ENCODE measurements at places on chromosomes 7 and 10.

- DNase-seq: no peak
Observed at GRCh38 chr10:32366111-32366510, 19.2 kb upstream of the EPC1 start.

DNA sequence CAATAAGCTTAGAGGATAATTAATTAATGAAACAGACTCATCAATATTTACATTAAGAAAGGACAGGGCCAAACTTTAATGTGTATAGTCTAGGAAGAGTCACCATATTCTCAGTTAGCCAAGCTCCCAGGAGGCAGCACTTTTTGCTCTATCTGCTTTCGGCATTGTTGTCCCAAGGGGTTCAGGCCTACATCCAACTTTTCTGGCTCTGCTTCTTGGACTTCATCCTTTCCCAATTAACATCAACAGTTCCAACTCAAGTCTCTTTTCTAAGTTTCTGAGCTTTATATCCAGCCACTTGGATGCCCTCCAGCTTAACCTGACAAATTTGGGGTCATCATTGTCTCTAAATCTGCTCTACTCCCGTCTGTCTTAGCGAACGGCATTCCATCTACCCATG, 42.8 kb downstream of the GLI3 start:
- no peak for DNase-seq

GRCh38 chr7:142152076-142152475, 40.6 kb downstream of the MGAM2 start:
- DNase-seq: no peak

DNA sequence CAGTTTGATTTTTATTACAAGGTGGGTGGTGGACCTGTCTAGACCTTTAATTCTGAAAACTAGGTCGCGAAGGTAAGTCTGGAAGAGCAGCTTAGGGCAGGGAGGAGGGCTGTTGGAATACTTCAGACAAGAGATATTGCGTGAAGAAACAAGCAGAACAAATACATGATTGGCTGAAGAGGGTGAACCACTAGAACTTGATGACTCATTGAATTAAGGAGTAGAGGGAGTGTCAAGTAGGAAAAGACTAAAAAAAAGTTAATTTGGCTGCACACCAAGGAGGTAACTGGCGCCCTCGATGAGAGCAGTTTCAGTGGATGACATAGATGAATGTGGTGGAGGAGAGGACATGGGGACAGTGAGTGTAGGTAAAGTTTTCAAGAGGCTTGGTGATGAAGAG, 41.3 kb downstream of the WNT2 start:
- no peak for DNase-seq

- no peak for DNase-seq
Observed at GRCh38 chr7:69871886-69872569, 273.8 kb downstream of the AUTS2 start.

- no peak for DNase-seq
Observed at GRCh38 chr10:49300140-49300974, 1.4 kb downstream of the C10orf71 start.

- DNase-seq: no peak
Observed at GRCh38 chr7:129437190-129437589, 3.0 kb downstream of the STRIP2 start.
